ENCODE measurements at places on chromosomes 7 and 10. TPM values are rescaled to one million over a fixed set of nuclear protein-coding genes. Genes with fewer than 3 reads are reported as not detected.

COL17A1 gene
- not detected for total RNA-seq

- no peak for DNase-seq
Observed at GRCh38 chr7:74467876-74468275, 14.2 kb downstream of the GTF2IRD1 start.

PNLIP gene
- not detected for total RNA-seq

GRCh38 chr7:1156782-1157535 lies 3.0 kb downstream of the ZFAND2A start:
- DNase-seq = no peak

SCART1 gene
- 6.3 TPM for total RNA-seq

GRCh38 chr10:79084972-79085597 lies 16.3 kb downstream of the ZMIZ1 start:
- DNase-seq = no peak

Measured in activated naive CD8-positive, alpha-beta T cell treated with anti-CD3 and anti-CD28 coated beads, Interleukin-2, amount 10 ng/mL, durations not matched to agents 7 days and 5 days (primary cell).